ENCODE measurements at places on chromosomes 6 and 20.

DNA sequence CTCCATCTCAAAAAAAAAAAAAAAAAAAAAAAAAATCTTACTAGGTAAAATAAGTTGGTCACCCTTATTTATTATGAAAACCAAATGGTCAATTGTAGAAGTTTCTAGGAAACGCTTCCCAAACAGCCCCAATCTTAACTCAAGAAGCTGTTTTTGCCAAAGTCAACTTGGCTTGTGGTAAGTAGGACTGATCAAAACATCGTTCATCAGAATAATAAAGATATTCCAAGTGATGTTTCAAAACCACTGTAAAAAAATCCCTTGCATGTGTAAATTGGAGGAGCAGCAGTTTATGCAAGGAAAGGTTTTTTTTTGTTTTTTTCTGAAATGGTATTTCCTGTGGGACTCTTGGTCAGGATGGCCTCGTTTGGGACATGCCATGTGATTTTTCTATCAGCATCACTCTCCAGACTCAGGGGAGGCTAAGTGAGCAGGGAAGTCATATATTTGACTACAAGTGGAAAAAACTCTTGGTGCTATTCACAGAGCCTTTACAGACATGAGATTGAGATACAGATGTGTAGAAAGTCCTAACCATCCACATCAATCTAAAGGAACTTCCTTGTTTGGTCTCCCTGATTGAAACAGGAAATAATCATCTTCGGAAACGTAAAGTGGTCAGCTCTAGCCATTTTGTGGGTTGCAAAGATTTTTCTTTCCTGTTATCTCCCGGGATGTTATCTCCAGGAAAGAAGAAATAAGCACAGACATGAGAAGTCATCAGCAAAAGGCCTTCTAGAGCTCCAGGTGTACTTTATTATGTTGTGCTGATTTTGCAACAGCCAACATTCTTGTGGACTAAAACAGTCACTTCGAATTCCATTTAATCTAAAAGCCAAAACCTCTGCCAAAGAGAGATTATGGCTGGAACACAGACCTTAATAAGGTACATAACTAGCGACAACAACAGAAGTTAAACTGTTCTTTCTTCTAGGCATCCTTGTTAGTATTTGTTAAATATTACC is 177.8 kb downstream of the EDN1 start:
- no peak for DNase-seq

DNA sequence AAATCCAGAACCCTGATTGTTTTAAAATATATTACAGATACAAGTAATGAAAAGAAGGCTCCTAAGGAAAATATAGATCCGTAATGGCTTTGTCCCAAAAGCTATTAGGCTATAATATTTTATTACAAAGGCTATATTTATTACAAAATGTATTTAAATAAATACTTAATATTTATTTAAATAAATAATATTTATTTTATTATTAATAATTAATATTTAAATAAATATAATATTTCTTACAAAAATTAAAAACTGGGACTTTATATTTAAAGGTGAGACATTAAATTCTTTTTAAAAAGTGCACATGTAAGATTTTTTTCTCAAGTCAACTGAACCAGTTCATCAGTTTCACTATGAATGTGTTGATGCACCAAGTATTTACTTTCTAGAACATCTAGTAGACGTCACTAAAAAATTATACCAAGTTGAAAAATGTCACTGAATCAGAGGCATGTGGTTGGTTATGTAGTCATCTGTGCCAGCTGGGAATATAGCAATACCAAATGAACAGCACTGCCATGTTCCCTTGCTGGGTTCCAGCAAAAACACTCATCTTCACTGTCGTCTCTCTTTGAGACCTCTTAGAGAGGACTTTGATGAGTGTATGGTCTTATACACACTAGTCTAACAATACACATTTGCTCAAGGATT is 278.9 kb downstream of the ESR1 start:
- no peak for DNase-seq

DNA sequence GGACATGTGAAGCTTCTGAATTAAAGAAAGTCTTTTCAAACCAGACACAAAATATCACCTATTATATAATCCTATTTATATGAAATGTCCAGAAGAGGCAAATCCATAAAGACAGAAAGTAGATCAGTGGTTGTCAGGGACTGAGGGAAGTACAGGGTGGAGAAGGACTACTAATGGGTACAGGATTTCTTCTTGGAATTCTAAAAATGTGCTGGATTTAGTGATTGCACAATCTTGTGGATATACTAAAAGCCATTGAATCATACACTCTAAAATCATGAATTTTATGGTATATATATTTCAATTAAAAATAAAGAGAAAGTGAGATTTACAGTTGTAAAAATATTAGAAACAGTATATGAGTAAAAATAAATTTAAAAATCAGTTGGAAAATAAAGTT is 18.7 kb upstream of the MC3R start:
- no peak for DNase-seq

GRCh38 chr6:8934318-8934717 is 499.0 kb upstream of the SLC35B3 start:
- DNase-seq: no peak

GRCh38 chr6:14454473-14454775 is 336.9 kb downstream of the CD83 start:
- DNase-seq: no peak

- no peak for DNase-seq
These were observed 38.8 kb downstream of the PPARD start for GRCh38 chr6:35381132-35381531.

GRCh38 chr6:133757335-133757734 is 131.6 kb upstream of the TCF21 start:
- DNase-seq: no peak

GRCh38 chr6:71033890-71034289 is 77.0 kb upstream of the B3GAT2 start:
- no peak for DNase-seq

DNA sequence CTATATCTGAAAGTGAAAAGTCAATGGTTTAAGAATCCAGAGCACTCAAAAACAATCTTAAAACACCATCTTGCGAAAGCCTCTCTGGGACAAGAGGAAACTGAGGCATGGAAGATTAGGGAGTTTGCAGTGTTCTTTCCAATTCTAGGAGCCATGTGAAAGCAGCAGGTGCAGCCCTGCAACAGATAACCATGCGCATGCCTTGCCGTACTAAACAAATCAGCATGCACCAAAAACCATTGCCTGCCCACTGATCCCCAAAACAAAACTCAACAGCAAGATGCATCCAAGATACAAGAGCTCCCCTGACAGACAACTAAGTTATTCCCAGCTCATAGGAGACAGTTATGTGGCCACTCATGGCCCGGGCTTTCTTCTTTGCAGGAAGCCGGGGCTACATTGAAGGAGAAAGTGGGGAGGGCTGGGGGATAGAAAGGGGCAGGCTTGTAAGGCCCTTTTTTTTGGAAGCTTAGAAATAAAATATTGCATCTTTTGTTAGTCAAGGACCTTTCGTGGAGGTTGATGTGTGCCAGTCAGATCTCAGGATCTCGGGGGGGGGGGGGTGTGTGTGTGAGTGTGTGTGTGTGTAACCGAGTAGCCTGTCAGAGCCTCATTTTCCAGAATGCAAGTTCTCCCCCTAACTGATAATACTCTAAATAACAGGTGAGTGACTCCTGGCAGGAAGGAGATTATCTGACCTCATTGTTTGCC is 178.4 kb downstream of the MBOAT1 start:
- no peak for DNase-seq

GRCh38 chr20:33858666-33859065 is 47.5 kb downstream of the CHMP4B start:
- no peak for DNase-seq

GRCh38 chr6:76742919-76743318 is 670.5 kb upstream of the IMPG1 start:
- DNase-seq: no peak

GRCh38 chr20:11389186-11389585 is 528.5 kb upstream of the BTBD3 start:
- DNase-seq: no peak

GRCh38 chr20:60483371-60483770 is 525.1 kb downstream of the CDH26 start:
- no peak for DNase-seq

DNA sequence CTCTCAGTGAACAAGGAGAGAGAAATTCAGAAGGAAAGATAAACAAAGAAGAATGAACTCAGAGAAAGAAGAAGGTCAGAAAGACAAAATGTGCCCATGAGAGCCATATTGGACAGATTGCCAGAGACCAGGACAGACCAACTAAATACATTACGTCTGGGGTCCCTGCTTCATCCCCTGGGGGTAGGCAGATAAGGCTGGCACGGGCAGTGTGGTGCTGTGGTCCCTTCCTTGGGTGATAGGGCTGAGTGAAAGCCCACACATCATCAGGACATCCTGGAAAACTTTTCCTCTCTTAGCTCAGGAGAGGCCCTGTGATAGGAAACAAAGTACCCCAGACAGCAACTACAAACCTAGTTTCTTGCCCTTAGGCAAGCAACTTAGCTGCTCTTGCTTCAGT is 13.2 kb upstream of the ARMC12 start:
- no peak for DNase-seq

DNA sequence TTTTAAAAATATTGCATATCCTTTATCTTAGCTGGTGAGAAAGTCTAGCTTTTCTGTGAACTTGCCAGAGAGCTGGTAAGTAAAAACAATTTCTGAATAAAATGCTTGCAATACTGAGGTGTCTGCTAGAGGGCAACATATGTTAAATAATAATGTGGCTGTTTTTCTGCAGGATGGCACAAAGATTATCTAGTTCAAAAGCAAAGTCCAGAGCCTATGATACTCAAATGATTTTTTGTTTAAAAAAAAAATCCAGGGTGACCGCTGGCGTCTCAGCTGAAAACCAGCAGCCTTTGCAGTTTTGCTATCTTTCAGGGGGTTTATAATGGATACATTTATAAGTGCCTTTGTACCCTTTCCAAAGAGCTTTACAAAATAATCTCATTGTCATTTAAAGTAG is 194.9 kb downstream of the PHACTR1 start:
- peak; percentile 79 for DNase-seq

DNA sequence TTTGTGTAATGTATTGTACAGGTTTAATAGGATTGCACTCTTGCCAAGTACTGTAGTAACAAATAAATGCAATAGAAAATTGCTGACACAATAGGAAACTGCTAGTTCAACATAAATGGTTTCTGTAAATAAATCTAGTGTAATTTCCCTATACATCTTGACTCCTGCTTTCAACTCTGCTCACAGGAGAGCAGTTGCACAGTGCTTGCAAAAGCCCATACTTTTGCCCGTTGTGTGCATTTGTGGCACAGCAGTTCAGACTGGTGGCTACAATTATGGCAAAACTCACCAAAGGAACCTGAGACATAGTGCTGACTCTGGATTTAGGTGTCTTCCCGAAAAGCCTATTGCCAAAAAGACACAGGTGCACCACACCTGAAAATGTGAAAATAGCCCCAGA is 953.3 kb upstream of the SLC35B3 start:
- DNase-seq: no peak

DNA sequence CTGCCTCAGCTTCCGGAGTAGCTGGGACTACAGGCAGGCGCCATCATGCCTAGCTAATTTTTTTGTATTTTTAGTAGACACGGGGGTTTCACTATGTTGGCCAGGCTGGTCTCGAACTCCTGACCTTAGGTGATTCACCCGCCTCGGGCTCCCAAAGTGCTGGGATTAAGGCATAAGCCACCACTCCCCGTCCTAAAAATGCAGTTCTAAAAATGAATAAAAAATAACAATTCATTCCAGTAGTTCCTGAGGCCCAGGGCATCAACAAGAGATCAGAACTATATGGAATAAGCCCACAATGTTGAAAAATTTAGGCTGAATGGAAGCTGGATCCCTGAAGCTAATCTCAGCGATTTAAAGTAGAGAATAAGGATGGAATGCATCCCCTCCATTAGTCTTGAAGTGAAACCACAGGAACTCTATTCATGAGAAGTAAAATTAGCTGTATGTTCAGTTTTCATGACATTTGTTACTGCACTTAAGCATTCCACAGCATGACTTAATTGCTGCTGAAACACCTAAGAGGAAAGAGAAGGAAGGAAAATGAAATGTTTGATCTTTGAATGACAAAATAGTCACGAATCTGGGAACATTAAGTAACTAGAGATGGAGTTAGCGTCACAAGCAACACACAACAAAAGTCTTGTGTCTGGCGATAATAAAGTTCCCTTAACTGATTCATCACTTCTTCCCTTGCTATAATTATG is 80.4 kb upstream of the RIPOR2 start:
- no peak for DNase-seq

GRCh38 chr20:49668181-49668877 is 45.3 kb downstream of the B4GALT5 start:
- DNase-seq: no peak

DNA sequence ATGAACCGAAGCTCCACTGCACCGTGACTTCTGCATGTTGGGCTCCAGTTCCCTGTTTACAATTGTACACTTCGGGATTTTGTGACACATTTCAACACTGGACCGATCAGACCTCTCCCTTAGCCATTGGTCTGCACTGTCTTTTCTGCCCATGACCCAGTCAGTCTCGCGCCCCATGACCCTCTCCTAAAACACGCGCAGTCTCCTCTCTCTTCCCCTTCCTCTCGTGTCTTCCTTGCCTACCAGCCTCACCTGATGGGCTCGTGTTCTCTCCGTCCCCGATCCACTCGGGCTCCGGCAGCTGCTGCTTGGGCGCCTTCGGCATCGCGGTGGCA is 535 bp upstream of the ABCF1 start:
- no peak for DNase-seq

DNA sequence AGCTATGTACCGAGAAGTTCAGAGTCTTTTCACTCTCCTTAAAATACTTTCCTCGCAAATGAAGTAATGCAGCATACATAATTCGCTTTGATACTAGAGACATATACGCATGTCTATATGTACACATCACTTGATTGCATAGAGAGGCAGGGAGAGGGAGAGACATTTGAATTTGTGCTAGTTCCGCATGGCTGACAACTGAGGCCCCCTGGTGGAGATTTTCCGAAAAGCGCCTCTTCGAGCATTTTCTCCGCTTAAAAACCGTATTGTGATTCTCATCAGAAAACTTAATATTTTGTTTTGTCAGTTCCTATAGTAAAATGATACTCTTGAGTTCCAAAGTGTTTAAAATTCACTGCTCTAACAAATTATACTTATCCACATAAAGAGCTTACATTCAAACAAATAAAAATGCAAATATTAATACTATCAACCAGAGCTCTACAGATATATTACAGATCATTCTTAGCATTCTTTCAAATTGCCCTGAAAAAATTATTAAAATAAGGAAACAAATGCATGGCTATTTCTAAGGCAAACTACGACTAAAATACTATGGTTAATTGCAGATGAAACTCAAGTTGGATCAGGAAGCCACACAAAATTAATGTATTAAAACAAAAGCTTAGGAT is 637 bp downstream of the MYLK4 start:
- peak; percentile 84 for DNase-seq

- DNase-seq: no peak
These were observed 24.4 kb downstream of the CNR1 start for GRCh38 chr6:88141561-88142296.
